ENCODE measurements at places on chromosomes 7 and 10.

DNA sequence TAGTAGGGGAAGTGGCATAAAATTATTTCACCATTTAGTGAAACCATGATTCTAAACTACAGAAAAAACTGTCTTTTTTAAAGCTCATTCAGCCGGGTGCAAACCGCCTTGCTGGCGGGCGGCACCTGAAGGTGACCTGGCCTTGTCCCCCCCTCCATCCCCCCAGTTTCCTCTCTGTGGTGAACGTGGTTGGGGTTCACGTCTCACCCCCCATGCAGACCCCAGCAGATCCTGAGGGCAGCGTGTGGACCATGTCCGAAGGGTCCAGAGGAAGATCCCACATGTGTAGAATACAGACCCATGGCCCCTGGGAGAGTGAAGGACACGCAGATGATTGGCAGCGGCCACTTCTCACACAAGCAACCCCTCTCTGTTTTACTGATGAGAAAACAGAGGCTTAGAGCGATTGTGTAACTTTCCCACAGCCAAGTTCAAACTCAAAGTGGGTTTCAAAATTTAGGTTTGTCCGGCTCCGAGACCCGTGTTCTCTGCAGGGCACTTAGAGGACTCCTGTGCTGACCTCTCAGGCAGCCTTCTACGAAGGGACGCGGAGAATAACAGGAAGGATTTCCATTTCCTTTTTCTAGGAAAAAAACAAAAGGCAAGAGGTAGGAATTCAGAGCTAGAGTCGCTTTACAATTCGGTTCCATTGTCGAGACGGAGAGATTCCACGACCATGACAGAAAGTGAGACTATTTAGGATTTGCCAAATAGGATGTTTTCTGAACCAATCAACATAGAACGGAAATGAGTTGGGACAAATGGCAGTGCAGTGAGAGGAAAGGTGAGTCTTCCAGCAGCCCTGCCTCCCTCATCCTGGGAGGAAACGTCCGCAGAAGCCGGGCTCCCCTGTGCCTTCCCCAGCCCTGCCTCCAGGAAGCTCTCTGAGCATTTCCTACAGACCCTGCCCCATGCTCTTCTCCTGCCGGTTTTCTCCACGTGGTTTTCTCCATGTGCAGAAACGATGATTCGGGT lies 67.6 kb upstream of the PITRM1 start:
- no peak for DNase-seq

DNA sequence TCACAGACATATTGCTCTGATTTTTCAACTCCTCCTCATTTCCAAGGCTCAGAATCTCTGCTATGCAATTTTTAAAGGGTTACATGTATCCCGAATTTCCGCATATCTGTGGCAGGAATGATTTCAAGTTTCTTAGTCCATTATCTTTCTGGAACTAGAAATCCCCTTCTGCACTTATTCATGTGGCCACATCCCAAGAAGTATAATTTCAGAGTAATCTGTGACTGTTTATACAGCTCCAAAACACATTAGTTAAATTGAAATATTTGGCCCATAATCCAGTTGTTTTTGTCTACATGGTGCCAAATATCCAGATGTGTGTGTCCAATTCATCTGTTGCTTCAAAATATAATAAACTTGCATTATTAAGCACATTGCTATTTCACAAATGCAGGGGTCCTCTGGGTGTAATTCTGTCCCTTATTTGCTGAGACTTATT lies 271.2 kb downstream of the ARHGAP12 start:
- no peak for DNase-seq

DNA sequence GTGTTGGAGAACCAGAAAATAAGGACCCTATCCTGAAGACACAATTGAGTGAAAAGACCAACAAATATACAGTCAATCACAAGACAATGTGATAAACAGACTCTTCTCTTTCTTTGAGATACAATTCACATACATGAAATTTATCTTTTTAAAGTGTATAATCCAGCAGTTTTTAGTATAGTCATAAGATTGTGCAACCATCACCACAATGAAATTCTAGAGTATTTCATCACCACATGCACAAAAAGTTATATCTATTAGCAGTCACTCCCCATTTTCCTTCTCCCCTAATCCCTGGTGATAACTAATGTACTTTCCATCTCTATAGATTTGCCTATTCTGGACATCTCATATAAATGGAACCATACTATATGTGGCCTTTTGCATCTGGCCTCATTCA lies 8.2 kb upstream of the SORBS1 start:
- no peak for DNase-seq

- no peak for DNase-seq
These were observed 11.5 kb upstream of the YAE1 start for GRCh38 chr7:39554583-39555165.

GRCh38 chr10:27688991-27689390 lies 56.6 kb downstream of the MKX start:
- no peak for DNase-seq

GRCh38 chr7:102279537-102280400 lies 6.9 kb upstream of the SH2B2 start:
- DNase-seq, result peak; percentile 54

DNA sequence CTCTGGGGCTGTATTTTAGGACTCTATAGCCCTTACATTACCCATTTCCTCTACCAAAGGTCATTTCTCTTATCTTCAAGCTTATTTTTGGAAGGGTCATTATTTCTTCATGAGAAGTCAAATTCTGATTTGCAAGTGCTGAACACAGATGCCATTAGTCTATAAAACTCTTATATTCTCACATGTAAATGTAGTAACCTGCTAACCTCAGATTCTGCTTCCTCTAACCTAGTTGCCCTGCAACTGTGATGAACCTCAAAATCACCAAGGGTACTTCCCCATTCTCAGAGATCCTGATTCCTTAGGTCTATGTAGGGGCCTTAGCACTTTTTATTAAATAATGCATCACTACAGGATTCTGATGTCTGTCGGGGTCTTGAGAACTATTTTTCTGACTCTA lies 6.3 kb downstream of the FAS start:
- DNase-seq, result peak; percentile 43

- DNase-seq, result no peak
These were observed 33.7 kb upstream of the RBM33 start for GRCh38 chr7:155610633-155611193.

DNA sequence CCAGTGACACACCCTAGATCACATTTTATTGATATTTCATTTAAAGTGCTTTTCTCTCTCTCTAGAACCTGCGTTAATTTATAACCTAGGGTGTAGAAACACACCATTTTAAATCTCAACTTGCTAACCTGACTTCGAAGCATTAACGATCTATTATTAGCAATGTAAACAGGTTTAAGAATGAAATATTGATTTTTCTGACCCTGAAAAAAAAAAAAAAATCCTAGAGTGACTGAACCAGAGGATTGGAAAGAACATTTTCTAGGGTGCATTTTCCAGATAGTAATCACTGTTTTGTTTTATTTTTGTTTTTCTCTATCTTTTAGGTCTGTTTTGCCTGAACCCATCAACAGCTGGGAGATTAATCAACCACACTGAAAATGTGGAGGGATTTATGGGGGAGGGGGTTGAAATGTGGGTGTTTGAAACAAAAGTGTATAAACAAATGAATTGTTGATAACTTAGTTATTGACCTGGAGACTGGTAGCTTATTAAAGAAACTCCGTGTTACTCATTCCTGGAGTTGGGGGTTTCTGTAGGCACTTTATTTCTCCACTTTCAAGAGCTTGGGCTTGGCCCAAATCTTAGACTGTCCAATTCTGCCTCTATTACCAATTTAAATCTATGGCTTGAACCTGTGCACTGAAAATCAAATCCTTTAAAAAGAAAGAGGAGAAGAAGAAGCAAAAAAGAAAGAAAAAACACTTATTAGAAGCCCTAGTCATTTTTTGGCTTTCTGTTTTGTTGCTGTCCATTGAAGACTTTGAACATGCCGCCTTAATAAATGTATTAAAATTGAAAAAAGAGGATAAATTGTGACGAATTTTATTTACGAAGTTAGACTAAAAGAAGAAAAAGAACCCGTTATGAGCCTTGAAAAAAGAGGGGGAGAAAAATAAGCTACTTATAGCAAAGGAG lies 2.8 kb downstream of the HOXA2 start:
- no peak for DNase-seq

GRCh38 chr7:54864663-54865062 lies 105.7 kb upstream of the SEC61G start:
- DNase-seq, result no peak

GRCh38 chr7:26723129-26723528 lies 141.3 kb downstream of the SKAP2 start:
- DNase-seq, result no peak

DNA sequence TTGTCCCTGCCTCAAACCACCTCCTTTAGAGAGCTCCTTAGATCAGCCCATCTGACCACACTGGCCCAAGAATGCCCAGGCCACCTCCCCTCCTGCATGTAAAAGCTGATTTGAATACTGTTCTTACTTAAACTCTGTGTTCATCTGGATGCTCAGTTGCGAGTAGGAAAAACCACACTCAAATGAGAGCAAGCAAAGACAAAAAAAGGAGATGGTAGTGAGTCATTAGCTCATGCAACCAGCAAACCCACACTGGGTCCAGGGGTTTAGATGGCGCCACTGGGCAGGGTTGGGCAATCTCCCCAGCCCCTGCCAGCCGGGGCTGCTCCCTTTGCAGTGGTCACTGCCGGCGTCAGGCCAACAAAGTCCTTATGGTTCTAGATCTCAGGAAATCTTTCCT lies 32.7 kb downstream of the TSPAN15 start:
- DNase-seq, result no peak

GRCh38 chr7:6235029-6235871 lies 37.2 kb downstream of the CYTH3 start:
- DNase-seq, result no peak

DNA sequence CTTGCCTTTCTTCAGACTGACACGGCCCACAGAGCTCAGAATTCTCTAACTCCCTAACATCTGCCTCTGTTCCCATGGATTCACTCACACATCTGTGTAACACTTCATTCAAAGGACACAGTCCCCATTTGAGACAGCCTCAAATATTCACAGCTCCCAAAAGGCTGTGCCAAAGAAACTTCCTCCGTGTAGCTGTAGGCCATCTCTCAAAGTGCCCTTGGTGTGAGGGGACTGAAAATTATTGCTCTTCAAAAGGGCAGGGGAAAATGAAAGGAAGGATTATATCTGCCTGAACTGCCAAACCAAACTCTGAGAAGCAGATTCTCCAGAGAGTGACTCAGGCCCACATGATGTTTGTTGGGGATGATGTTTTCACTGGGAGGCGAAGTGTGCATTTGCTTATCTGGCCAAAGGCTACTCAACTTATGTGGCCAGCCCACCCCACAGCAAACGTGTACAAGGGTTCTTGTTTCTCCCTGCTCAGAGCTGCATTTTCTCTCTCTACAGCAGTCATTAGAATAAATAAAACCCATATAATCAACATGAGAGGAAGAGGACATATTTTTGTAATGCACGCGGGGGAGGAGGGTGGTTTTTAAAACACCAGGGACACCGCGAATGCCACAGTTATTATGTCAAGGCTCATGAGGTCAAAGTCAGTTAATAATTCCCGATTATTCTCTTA lies 302.4 kb upstream of the NFE2L3 start:
- DNase-seq, result no peak

DNA sequence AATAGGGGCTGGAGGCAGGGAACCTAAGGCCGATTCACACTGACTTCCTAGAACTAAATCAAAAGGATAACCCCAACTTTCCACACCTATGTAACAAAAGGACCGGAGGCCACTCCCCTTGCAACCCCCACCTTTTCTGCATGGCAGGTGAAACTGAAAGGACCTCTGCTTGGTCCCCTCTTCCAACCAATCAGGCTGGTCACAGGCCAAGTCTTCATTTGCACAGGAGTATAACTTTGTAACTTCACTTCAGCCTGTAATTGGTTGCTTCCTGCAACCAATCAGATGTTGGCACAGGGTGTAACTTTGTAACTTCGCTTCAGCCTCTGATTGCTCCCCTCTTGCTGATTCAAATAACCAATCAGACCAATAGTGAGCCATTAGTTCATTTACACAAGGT lies 190.0 kb downstream of the FAM107B start:
- DNase-seq, result no peak

DNA sequence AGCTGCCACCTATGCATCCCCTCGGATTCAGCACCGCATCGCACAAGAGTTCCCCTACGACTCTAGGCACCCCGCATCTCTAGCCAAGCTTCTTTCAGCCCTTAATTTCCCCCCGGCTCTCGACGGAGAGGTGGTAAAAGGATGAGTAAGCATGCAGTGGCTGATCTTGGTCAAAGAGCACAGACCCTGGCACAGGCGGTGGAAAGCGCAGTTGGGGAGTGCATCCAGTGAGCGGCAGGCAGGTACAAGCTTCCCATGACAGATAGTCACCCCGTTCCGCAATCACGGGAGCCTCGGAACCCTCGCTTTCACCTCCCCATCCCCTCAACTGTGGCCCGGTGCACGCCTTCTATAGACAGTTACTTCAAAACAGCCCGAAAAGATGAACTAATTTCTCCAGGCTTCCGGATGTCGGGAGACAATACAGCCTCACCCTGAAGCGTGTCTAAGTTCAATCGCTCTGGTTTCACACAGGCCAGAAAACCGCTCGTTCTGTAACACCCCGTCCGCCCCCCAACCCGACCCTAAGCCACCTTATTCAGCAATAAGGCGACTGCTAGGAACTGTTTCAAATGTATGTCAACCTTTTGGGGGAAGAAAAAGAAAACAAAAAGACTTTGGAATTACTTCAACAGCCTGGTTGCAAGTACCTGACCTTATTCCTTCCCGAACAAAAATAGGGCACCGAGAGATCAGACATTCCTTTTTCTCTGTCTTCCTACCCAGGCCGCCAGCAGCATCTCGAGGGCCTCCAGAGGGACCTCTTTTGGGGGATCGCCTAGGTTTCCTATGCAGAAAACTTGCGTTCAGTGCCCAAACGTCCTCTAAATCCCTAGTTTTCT lies 1.4 kb downstream of the RHEB start:
- DNase-seq, result peak; percentile 58

DNA sequence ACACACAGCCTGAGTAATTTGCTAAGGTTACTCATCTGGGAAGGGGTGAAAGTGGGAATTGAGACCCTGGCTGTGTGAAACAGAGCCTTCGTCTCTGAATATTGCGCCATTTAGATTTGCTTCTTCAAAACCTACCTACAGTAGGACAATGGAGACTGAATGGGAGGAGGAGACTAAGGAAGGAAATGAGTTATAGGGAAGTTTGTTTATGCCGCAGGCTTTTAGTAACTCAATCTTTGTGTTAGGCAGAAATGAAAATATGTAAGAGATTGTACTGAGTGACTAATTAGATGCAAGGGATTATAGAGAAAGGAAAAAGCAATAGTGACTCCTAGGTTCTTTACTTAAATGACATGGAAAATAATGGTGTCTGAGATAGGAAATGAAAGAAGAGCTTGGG lies 80.2 kb downstream of the KCND2 start:
- DNase-seq, result no peak

GRCh38 chr10:43227911-43228782 lies 38.7 kb downstream of the RASGEF1A start:
- no peak for DNase-seq

- DNase-seq, result no peak
These were observed 84.7 kb downstream of the AUTS2 start for GRCh38 chr7:69683002-69683401.

Measured in CD4-positive, alpha-beta T cell treated with Interleukin-2 at 100 ng/mL for 4 hours (primary cell).